ENCODE measurements at places on chromosomes 3 and 15.
A peak's percentile ranks its signal among the peaks of the same experiment; 100 is the strongest.

DNA sequence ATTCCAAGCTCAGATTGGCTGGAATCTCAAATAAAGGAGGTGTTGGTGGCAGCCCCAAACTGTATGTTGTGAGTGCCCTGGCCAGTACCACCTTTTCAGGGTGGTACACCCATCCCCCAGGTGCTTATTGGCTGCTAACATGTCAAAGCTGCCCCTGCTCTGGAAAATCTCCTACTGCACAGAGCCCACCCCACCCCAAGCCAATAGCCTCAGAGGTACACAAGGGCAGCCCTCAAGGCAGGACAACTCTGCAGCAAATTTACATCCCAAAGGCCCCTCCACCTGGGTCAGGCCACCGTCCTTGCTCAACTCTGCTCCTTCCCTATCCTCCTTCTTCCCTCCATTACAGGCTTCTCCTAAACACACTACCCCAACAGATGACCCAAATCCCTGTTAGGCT lies 37.1 kb upstream of the LYZL4 start:
- no peak for DNase-seq

GRCh38 chr3:73604451-73604850 lies 20.3 kb downstream of the PDZRN3 start:
- no peak for DNase-seq

DNA sequence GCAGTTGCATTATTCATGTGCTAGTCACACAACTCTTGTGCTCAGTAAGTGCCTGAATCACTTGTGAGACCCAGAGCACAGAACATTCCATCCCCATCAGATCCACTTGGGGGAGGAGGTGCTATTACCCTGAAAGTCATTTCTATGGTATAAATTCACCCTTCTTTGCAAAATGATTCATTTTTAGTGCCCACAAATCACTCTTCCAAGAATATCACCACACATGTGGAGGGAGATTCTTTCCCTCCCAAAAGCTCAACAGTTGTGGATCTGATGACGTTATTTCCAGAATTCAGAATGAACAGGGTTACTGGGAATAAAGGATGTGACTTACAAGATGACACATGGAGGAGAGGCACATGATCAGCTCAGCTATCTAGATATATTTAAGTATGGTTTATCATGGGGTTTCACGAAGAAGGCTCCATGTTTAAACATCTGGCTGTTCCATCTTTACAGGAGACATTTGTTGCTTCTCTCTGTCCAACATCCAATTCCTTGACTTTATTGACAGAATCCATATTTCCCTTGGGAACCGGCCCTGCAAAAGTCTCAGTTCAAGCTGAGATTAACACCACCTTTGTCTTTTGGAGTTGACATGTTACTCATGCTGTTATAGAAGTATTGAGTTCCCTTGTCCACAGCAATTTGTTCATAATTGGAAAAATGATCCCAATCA lies 214.2 kb upstream of the PROK2 start:
- no peak for DNase-seq

- DNase-seq: peak; percentile 36
Observed at GRCh38 chr3:142447301-142447851, 461 bp downstream of the XRN1 start.
